ENCODE measurements at places on chromosomes 5 and 9.

DNA sequence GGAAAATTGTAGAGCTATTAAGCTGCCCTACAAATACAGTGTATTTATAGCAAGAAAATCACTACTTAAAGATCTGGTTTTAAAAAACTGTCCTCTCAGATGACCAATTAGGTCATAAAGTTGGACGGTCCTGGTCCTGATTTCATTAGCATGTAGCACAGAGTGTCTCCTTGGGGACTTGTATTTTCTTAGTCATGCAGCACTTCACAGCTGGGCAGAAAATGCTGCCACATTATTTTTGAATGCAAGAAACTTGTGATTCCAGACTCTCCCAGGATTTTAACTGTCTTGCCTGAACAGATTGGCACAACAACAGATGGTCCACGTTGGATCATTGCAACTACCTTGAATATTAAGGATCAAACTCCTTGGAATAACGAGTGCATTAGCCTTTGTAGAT is 348.1 kb upstream of the SGCD start:
- no peak for DNase-seq

- no peak for DNase-seq
Observed at GRCh38 chr5:67536866-67537265, 340.3 kb upstream of the CD180 start.

- DNase-seq, result no peak
Observed at GRCh38 chr9:114588210-114588609, 641 bp downstream of the ATP6V1G1 start.

- no peak for DNase-seq
Observed at GRCh38 chr5:154562244-154562880, 84.3 kb upstream of the HAND1 start.

DNA sequence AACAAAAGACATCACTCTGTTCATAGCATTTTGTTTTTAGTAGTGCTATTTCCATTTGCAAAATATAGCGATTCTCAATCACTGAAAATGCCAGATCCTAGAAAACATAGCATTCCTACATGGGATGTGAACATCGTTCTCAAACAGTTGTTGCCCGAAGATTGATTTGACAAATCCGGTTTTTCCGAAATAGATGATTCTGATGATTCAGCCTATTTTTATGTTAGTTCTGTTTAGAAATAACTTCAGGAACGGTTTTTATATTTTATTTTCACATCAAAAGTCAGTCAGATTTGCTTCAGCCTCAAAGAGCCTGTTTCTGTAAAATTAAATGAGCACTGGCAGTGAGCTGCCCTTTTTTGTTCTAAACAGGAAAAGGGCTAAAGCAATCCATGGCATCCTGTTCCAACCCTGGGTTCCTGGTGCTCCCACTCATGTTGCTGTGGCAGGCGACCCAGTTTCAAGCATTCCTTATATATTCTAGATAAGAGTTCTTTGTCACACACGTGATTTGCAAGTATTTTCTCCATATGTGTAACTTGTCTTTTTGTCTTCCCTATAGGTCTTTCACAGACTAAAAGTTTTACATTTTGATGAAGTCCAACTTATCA is 14.2 kb upstream of the PSIP1 start:
- DNase-seq, result no peak

DNA sequence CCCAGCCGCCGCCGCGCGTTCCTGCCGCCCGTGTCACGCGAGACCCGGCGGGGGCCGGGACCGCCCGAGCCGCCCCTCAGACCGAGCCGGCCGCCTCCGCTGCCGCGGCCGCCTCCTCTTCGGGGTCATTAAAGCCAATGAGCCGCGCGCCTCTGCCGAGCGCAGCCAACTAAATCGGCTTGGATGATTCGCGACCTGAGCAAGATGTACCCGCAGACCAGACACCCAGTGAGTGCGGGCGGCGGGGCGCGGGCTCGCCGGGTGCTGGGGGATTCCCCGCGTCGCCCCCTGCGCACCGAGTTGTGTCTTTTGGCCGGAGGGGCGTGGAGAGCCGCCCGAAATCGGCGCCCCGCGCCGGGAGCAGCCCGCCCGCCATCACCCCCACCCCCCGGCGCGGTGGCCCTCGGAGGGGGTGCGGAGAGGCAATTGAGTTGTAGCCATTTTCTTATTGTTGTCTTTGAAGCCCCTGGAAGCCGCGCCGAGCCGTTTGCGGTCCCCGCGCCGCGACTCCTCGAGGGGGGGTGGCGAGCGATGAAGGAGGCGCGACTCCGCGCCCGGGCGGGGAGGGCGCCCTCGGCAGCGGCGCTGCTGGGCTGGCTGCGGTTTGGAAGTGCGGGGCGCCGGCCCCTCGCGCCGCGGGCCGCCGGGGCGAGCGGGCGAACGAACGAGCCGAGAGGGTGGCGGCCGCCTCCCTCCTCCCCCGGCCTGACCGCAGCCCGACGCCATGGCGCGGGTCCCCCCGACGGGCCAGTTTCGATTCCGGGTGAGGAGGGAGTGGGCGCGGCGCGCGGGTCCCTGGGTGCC is 1.0 kb downstream of the TLE4 start:
- peak; percentile 44 for DNase-seq

DNA sequence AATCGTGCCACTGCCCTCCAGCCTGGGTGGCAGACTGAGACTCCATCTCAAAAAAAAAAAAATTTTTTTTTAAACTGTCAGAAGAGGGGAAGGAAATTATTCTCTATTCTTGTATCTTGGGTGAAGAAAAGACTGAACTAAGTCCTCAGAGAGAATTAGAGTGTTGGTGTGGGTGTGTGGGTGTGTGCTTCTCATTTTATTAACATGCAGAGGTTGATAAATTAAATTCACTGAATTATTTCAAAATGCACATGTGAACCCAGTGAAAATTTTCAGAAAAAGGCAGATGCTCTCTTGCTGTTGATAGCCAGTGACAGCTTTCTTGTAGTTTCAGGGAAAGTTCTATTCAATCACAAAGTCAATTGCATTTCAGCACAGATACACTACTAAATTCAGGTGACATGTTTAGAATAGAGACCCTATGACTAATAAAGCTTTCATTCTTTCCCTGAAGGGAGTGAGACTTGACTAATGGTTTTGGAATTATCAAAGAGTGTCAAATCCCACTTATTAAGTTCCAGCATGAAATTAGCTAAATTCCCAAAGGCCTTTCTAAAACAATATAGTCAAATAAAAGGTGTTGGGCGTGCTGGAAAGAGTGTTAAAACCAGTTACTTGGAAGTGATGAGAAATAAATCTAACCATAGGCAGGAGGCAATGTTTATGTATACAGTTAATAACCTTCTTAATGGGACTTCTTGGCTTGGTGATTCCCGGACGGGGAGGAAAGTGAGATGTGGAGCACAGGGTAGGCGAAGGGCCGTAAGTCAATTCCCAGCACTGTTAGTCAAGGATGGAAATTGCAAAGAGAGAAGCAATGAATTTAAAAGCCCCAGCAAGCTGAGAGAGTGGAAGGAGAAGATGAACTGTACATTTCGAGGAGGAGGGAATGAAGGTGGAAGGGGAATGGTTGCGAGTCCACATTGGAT is 103.2 kb upstream of the SPATA31D4 start:
- DNase-seq, result no peak

- no peak for DNase-seq
Observed at GRCh38 chr9:131096269-131097125, at the start of gene AIF1L. Gene AIF1L (plus strand): TSS chr9:131096531. CDS start chr9:131096630, 99 bp downstream.

DNA sequence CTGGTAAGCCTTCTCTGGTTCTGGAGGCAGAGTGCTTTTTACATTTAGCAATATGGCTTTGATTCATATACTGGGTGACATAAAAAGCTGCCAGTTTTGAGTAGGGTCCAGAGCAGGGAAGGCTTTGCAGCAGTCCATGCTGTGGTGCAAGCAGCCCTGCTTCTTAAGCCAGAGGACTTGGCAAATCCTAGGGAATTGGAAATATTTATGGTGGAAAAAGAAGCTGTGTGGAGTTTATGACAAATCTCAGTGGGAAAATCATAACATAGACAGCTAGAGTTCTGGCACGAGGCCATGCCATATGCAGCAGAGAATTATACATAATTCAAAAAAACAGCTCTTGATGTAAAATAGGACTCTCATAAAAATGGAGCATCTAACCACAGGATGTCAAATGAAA is 536.4 kb downstream of the RASEF start:
- DNase-seq, result no peak

- DNase-seq, result no peak
Observed at GRCh38 chr5:116719106-116719505, 144.5 kb upstream of the SEMA6A start.

- no peak for DNase-seq
Observed at GRCh38 chr5:67483453-67484030, 286.9 kb upstream of the CD180 start.

GRCh38 chr5:91277093-91277626 is 106.0 kb downstream of the ARRDC3 start:
- no peak for DNase-seq

- no peak for DNase-seq
Observed at GRCh38 chr9:132124800-132125199, 37.1 kb upstream of the NTNG2 start.

DNA sequence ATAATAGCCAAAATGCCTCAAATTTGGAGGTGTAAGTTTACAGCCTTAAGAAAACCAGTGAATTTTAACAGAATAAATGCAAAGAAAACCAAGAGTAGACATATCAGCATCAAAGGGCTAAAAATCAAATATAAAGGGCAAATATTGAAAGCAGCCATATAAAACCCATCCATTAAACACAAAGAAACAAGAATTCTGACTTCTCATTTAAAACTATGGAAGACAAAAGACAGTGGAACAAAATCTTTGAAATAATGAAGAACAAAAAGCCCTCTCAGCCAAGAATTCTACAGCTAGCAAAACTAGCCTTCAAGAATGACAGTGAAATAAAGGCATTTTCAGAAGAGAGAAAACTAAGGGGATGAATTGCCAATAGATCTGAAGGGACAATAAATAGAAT is 91.3 kb upstream of the FST start:
- no peak for DNase-seq

DNA sequence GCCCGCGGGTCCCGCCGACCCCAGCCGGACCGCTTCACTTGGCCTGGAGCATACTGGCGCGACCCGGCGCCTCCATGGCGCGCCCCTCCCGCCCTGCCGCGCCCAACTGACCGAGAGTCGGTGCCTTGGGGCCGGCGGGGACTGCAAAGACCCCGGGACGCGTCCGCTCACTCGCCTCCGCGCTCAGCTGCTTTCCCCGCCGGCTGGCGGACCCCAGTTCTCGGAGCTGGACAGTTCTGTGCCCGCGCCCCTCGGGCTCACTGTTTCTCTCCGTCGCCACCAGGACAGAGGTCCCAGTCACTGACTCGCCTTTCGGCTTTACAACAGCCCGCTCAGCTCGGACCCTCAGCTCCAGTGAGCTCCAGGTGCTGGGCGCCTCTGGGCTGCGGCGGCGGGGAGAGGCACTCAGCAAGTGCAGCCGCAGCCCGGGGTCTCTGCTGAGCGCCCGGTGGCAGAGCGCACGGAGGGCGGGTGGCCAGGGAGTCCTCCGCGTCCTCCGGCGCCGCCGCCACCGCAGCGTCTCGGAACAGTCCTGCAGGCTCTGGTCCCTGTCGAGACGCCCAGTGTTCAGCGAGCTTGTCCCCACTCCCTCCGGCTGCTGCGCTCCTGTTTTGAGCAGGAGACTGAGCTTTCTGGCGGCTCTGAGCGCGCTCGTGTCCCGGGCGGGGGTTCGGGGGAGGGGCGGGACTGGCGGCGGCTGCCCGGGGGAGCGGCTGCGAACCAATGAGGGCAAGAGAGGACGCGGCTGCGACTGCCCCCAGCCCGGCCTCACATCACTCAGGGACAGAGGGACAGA is at the start of gene SMIM32:
Gene SMIM32 (minus strand): TSS at position 637 of the 796 bp plus-strand sequence. CDS start 638 bp downstream, outside the sequence.
- DNase-seq, result no peak

GRCh38 chr9:121865060-121865459 is 213.6 kb downstream of the DAB2IP start:
- DNase-seq, result no peak

DNA sequence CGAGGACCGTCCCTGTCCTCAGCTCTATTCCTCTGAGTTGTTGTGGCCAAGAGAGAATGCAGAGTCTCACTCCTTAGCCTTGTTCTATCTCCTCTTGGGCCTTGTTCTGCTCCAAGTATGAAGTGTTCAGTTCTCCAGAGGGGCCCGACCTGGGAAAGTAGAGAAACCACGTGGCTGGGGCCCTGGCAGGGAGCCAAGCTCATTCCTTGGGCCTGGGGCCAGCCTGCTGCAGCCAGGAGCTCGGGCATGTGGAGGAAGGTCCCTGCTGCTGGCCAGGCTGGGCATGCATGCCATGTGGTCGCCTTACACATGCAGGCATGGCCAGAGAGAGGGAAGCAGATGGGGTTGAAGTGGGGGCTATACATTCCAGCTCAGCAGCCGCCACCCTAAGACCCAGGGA is 60.7 kb downstream of the COL27A1 start:
- no peak for DNase-seq

GRCh38 chr5:9596824-9597223 is 33.3 kb downstream of the TAS2R1 start:
- DNase-seq, result no peak

DNA sequence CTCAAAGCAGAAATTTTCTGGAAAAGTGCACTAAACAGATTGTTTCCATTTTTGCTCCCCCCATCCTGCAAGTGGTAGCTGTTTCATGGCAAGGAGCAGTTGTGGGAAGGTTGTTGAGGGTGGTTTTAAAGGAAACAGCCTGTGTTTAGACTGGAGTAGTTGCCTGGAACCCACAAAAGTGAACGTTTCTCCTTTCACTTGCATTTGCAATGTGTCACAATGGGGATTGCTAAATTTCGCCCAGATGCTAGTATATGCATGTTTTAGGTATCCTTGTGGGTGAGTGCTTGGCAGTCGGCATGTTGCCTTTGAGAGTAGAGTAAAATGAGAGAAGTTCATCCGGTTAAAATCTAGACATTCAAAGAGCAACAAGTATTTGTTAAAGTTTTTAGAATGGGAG is 1099.9 kb upstream of the DMAC1 start:
- no peak for DNase-seq

- DNase-seq, result no peak
Observed at GRCh38 chr9:19663570-19663969, 125.3 kb downstream of the SLC24A2 start.

GRCh38 chr5:149679876-149680809 is 50.0 kb upstream of the PPARGC1B start:
- no peak for DNase-seq

DNA sequence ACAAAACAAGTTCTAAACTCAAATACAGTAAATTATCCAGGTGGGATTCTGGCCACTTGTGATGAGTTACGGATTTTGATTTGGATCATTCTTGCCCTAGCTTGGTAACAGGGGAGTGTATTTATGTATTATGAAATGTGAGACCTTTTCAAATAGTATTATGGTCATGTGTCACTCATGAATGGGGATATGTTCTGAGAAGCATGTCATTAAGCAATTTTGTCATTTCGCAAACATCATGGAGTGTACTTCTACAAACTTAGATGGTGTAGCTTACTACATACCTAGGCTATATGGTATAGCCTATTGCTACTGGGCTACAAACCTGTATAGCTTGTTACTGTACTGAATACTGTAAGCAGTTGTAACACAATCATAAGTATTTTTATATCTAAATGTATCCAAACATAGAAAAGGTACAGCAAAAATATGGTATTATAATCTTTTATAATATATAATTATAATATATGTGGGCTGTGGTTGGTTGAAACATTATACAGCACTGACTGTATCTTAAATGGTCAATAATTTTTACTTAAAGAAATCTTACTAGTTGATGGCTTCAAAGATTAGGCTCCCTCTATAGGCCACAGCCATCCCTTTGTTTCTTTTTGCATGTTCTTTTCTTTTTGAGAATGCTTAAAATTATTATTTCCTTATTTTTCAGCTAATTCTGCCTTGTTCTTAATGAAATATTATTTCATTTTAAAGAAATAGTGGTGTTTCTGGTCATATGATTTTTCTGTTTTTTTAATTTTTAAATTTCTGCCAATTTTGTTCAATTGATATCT is 128.4 kb downstream of the MAST4 start:
- DNase-seq, result no peak
